Purkinje cell (primary cell): ENCODE measurements at places on chromosomes 7 and 10. TPM values are rescaled to one million over a fixed set of nuclear protein-coding genes. Genes with fewer than 3 reads are reported as not detected.

Gene SCART1
- 0.67 and 0.71 TPM in 2 replicates for polyA plus RNA-seq

Gene RAMP3
- polyA plus RNA-seq: 0.24 and 0.86 TPM in 2 replicates

Gene CALML5
- not detected in 2 replicates for polyA plus RNA-seq

Gene NPY
- 52.9 TPM in 1 of 2 replicates, not detected in the other for polyA plus RNA-seq

Gene PHYHIPL
- polyA plus RNA-seq: 57.6 and 105 TPM in 2 replicates

Gene HECW1
- 9.0 and 12.2 TPM in 2 replicates for polyA plus RNA-seq

Gene POR
- polyA plus RNA-seq: 16.8 and 31.9 TPM in 2 replicates

Gene MRPS33
- 449 and 488 TPM in 2 replicates for polyA plus RNA-seq

Gene ATP5F1C
- polyA plus RNA-seq: 2,412 and 2,629 TPM in 2 replicates

Gene AFAP1L2
- 0.62 and 2.6 TPM in 2 replicates for polyA plus RNA-seq

Gene DLX6
- 0.71 TPM in 1 of 2 replicates, not detected in the other for polyA plus RNA-seq

Gene DPP6
- polyA plus RNA-seq: 59.5 and 60.8 TPM in 2 replicates

Gene SFTPA1
- polyA plus RNA-seq: not detected in 2 replicates

Gene MAT1A
- not detected in 2 replicates for polyA plus RNA-seq

Gene PRSS37
- 0.39 and 1.6 TPM in 2 replicates for polyA plus RNA-seq

Gene PTPRN2
- 1.4 and 7.6 TPM in 2 replicates for polyA plus RNA-seq

Gene ADIRF
- polyA plus RNA-seq: 3.3 and 4.2 TPM in 2 replicates

Gene PIP
- not detected in 2 replicates for polyA plus RNA-seq

Gene TMEM236
- 0.13 TPM in 1 of 2 replicates, not detected in the other for polyA plus RNA-seq

Gene OR2A7
- polyA plus RNA-seq: not detected in 2 replicates

Gene GIMAP8
- polyA plus RNA-seq: 0.38 TPM in 1 of 2 replicates, not detected in the other

Gene NPC1L1
- polyA plus RNA-seq: not detected in 2 replicates

Gene PKD2L1
- polyA plus RNA-seq: not detected in 2 replicates

Gene PNLIPRP2
- not detected in 2 replicates for polyA plus RNA-seq

Gene DYDC2
- 0.83 TPM in 1 of 2 replicates, not detected in the other for polyA plus RNA-seq

Gene CPVL
- polyA plus RNA-seq: not detected in 2 replicates

Gene FGL2
- 699 and 739 TPM in 2 replicates for polyA plus RNA-seq

Gene PDZD7
- polyA plus RNA-seq: 0.77 and 5.0 TPM in 2 replicates

Gene OPN4
- polyA plus RNA-seq: 0.20 TPM in 1 of 2 replicates, not detected in the other

Gene SLC26A3
- not detected in 2 replicates for polyA plus RNA-seq

Gene ERVW-1
- polyA plus RNA-seq: 1.5 TPM in 1 of 2 replicates, not detected in the other

Gene CPA4
- polyA plus RNA-seq: not detected in 2 replicates
